Activated CD4-positive, alpha-beta T cell treated with anti-CD3 and anti-CD28 coated beads, Interleukin-2, amount 10 ng/mL, durations not matched to agents 24 days and 14 days (primary cell): ENCODE measurements at places on chromosomes 5 and 9. TPM values are rescaled to one million over a fixed set of nuclear protein-coding genes. Genes with fewer than 3 reads are reported as not detected.
A peak's percentile ranks its signal among the peaks of the same experiment; 100 is the strongest.

GRCh38 chr5:90484540-90484939, 9.9 kb downstream of the POLR3G start:
- DNase-seq, result no peak

DNA sequence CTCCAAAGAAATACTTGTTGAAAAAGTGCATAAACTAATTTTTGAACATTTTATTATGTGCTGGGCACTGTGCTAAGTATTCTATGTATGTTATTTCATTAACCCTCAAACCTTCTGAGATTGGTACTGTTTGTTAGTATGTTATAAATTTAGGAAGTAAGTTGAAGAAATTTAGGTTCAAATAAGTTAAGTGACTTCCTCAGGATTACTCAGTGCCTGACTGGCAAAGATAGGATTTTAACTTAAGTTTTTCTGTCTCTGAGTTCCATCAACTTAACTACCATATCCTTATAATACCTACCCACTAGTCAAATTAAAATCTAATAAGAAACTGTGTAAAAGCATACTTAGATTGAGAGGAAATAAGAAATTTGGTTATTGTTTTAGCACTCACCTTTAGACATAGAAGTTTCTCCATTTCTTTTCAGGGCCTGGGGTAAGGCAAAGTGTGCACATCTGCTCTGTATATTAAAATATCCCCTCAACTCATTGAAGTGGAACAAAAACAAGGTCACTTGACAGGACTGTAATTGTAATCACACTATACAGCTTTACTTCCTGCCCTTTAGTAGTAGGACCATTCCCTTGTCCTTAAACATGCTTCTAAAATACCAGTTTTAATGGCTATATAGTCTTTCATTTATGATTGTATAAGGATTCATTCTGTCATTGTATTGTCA, 15.2 kb downstream of the TGFBR1 start:
- DNase-seq, result no peak

DNA sequence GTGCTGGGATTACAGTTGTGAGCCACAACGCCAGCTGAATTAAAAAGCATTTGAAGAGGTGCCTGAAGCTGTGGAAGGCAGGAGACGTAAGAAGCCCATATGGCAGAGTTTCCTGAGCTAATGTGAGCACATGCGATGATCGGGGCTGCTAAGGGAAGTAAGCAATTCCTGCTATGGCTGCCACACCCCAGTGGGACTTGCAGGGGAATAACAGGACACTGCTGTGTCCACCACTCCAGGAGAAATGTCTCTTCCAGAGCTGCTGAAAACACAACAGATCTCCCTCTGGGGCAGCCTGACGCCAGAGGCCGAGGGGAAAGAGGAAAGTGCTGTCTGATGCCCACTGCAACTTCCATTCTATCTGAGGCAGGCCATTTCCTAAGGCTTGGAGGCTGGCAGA, 46.2 kb upstream of the ANKRD55 start:
- DNase-seq, result no peak

The CCDC180 gene
- 0.89 and 1.9 TPM in 2 replicates for total RNA-seq

The PCDHB14 gene
- total RNA-seq, result not detected in 2 replicates

GRCh38 chr5:133675376-133676154, 63.2 kb upstream of the FSTL4 start:
- DNase-seq, result no peak

GRCh38 chr5:78062645-78063044, 231.9 kb downstream of the AP3B1 start:
- DNase-seq, result no peak

DNA sequence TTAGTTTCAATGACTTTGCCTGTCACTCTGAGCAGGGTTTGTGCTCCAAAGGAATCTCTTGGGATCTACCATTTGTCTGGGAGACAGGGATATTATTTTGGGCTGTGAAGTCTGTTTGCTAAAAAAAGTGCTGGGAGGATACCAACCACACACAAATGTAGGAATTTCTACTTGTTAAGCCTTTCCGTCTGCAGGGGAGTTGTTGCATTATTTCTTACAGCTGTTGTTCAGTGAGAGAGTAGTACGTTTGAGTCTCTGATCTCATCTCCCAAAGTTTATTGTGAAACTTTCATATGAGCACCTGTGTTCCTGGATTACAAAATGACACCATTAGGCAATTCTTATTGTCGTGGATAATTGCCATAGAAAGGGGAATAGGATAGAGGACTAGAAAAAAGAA, 78.3 kb upstream of the SEMA6A start:
- no peak for DNase-seq

- no peak for DNase-seq
Measured at GRCh38 chr5:103177543-103177942, 57.4 kb downstream of the PPIP5K2 start.

GRCh38 chr5:125455041-125455440, 708.6 kb upstream of the ZNF608 start:
- DNase-seq, result no peak

- no peak for DNase-seq
Measured at GRCh38 chr9:87515588-87516221, 18.0 kb downstream of the DAPK1 start.

DNA sequence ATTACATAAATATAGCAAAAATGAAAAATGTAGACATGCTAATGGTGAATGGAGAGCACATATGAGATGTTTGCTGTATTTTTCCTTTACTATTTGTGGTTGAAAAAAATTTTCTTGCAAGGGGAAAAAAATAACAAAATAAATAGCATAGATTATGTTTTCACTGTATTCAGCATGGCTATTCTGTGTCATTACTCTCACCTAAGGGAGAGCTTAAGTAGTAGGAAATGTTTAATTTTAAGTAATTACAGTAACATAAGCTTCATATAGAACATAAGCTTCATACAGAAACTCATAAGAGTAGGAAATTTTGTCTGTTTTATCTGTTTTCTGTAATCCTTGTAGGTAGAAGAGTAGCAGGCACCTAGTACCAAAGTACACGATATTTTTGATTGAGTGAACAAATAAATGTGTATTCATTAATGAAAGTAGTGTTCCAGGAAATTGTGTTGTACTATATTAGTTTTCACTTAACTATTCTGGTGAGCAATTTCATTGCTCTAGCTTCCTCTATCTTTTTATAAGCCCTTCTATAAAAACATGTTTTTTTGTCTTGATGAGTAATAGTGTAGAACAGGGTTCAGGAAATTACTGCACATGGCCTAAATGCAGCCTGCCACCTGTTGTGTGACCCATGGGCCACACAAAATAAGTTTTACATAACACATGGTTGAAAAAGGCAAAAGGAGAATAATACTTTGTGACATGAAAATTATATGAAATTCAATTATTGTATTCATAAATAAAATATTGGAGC, 1025.0 kb upstream of the CDH10 start:
- DNase-seq, result no peak

The SV2C gene
- not detected in 2 replicates for total RNA-seq

DNA sequence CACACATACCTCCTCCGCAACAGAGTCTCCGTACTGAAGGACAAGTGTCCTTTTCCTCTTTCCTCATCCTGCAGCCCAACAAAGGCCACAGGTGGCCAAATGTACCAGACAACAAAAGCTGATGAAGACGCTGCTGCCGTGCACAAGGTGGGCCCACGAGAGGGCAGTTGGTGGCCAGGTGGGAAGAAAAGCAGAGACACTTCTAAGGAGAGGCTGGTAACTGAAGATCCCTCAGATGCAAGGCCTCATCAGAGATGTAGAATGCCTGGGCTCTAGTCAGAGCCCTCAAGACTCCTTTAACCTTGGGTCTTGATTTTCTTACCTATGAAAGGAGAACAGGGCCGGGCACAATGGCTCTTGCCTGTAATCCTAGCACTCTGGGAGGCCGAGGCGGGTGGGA, 75.7 kb downstream of the NRG2 start:
- DNase-seq, result no peak

GRCh38 chr9:5326893-5327548, 12.7 kb downstream of the RLN1 start:
- peak; percentile 76 for DNase-seq

The STOML2 gene
- 258 and 262 TPM in 2 replicates for total RNA-seq

The PRSS3 gene
- not detected in 2 replicates for total RNA-seq

The DMRTA1 gene
- not detected in 2 replicates for total RNA-seq

- DNase-seq, result peak; percentile 38
Measured at GRCh38 chr5:113900816-113901215, 387.3 kb downstream of the YTHDC2 start.

GRCh38 chr9:132840980-132841379, 37.1 kb downstream of the AK8 start:
- no peak for DNase-seq

The NR5A1 gene
- total RNA-seq, result not detected in 2 replicates

DNA sequence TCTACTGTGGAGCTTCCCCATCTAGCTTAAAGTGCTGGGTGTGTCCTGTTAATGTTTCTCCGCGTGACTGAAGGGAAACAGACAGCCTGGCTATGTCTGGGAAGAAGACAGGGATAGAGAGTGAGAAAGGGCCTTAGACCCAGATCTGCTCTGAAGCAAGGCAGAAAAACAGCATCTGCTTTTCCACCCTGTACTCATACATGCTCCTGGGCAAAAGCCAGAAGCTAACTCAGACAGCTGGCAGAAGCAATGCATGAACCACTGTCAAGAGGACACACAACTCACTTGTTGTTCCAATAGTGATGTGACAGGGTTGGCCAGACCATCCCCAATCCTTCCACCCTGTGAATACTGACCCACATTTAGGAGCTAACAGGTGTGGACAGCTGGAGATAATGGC, 63.3 kb downstream of the DPYSL3 start:
- DNase-seq, result no peak

DNA sequence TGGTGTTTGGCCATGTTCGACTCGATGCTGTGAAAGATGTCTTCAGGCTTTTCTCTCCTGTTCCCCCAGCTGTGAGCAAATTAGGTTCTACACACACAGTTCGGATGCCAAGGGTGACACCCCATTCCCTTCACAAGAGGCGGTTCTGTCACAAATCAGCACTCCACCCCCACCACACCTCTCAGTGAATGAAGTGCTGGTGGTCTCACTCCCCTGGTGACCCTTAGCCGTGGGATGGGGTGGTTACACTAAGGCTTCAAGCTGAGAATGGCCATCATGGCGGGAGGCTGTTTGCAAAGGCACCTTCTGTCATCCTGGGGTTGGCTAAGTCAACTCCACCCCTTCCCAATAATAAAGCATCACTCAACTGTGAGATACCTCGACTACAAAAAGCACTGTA, 26.4 kb downstream of the AMBP start:
- DNase-seq, result no peak

GRCh38 chr9:134569626-134570025, 72.0 kb upstream of the COL5A1 start:
- no peak for DNase-seq

GRCh38 chr9:68872026-68872501, 141.8 kb downstream of the PRKACG start:
- DNase-seq, result no peak

The ZNG1F gene
- 10.2 and 14.8 TPM in 2 replicates for total RNA-seq

The GAS1 gene
- total RNA-seq, result 0.14 TPM in 2 replicates
